ENCODE measurements at places on chromosomes 7 and 10.

DNA sequence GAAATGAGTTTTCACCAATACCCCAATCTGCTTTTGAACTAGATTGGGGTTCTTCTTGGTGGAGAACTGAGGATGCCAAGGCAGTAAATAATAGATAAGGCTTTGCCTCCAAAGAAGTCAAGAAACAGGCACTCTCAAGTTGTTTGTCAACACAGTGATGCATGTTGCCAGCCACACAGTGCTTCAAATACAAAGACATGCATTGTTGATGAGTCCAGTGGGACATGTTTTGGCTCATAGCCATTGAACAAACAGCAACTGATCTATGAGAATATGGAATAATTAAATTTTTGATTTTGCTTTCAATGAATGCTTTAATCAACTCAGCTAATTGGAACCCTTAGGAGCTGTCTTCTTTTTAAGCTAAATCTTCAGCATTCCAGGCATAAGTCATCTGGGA, 346.4 kb downstream of the THSD7A start:
- no peaks in the 10 kb centered on the region for H3K4me1 ChIP-seq
- no peak for DNase-seq
- no peak overlapping the region for H3K27ac ChIP-seq

GRCh38 chr7:92158660-92159575, 20.0 kb downstream of the LRRD1 start:
- no peaks in the 10 kb centered on the region for H3K36me3 ChIP-seq
- H3K4me3 ChIP-seq: no peak overlapping the region
- no peak for DNase-seq
- peaks cover 11% of the 10 kb centered on the region for H3K27me3 ChIP-seq

DNA sequence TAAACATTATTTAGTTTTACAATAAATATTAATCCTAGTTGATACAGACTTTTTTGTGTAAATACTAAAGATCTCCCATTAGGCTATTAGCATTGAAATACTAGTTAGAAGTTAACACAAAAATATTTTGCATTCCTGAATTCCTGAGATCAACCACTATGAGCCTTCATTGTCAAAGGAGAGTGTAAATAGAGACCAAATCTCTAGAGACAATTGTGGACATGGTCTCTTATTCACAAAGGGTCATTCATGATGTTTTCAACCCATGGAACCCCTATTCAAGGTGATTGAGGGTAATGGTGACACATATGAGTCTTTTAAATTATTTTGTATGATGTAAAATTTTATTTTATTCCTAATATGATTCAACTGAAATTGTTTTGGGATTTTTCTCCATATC, 1454.8 kb upstream of the LRRTM3 start:
- H3K27ac ChIP-seq: no peak overlapping the region
- DNase-seq: no peak
- no peaks in the 10 kb centered on the region for H3K36me3 ChIP-seq
- no peak overlapping the region for H3K4me3 ChIP-seq
- no peaks in the 10 kb centered on the region for H3K27me3 ChIP-seq

GRCh38 chr7:125563557-125563956, 633.9 kb upstream of the POT1 start:
- H3K27ac ChIP-seq: no peak overlapping the region
- DNase-seq: no peak
- H3K27me3 ChIP-seq: no peaks in the 10 kb centered on the region
- H3K36me3 ChIP-seq: no peaks in the 10 kb centered on the region
- no peaks in the 10 kb centered on the region for H3K4me1 ChIP-seq
- no peak overlapping the region for H3K4me3 ChIP-seq

DNA sequence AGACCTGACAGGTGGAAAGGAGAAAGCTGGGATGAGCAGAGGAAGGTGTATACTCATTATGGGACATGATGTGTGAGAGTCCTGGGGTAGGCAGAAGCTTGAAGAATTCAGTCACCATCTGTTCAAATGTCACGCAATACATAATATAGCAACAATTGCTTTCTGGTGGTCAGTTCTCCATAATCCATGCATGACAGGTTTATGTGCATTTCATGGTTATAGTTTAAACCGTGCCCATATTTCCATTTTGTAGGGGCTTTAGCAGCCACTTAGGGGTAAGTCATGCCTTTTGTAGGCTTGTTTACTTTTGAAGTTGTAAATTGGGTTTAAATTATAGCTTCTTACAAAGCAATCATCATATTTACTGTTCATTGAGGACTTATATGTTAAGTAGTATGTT, 158.8 kb downstream of the NXPH1 start:
- H3K4me1 ChIP-seq: no peaks in the 10 kb centered on the region
- no peaks in the 10 kb centered on the region for H3K27me3 ChIP-seq
- no peaks in the 10 kb centered on the region for H3K36me3 ChIP-seq
- no peak for DNase-seq

- DNase-seq: no peak
- H3K36me3 ChIP-seq: no peaks in the 10 kb centered on the region
- no peak overlapping the region for H3K27ac ChIP-seq
- H3K4me1 ChIP-seq: peaks cover 36% of the 10 kb centered on the region
Observed at GRCh38 chr7:39602351-39602750, 21.0 kb upstream of the RALA start.

GRCh38 chr10:44995914-44996669, 4.6 kb upstream of the ZNF22 start:
- peaks cover 5% of the 10 kb centered on the region for H3K36me3 ChIP-seq
- peaks cover 28% of the 10 kb centered on the region for H3K4me1 ChIP-seq
- DNase-seq: no peak

GRCh38 chr10:130015075-130015695, 51.1 kb upstream of the EBF3 start:
- no peak overlapping the region for H3K4me3 ChIP-seq
- no peaks in the 10 kb centered on the region for H3K36me3 ChIP-seq
- no peaks in the 10 kb centered on the region for H3K4me1 ChIP-seq
- H3K27me3 ChIP-seq: peaks cover 1% of the 10 kb centered on the region
- no peak for DNase-seq

GRCh38 chr10:19245889-19246752, 197.5 kb downstream of the MALRD1 start:
- no peaks in the 10 kb centered on the region for H3K4me1 ChIP-seq
- H3K27me3 ChIP-seq: no peaks in the 10 kb centered on the region
- no peaks in the 10 kb centered on the region for H3K36me3 ChIP-seq
- H3K27ac ChIP-seq: no peak overlapping the region
- H3K4me3 ChIP-seq: no peak overlapping the region
- no peak for DNase-seq

DNA sequence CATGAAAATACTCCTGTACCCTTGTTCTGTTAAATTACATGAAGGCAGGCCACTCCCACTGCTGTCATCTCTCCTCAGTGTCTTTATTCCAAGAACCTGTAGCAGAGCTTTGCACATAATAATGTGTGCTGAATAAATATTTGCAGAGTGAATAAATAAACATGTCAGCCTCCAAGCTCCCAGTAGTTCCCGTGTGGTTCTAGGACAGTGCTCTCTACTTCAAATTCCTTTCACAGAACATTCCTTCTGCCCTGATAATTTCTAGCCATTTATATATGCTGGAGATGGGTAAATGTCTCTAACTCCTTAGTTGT, 20.3 kb upstream of the HYAL4 start:
- DNase-seq: no peak
- H3K27me3 ChIP-seq: peaks cover 13% of the 10 kb centered on the region
- peak overlapping the region; percentile 7 for H3K27ac ChIP-seq
- peaks cover 21% of the 10 kb centered on the region for H3K4me1 ChIP-seq
- no peaks in the 10 kb centered on the region for H3K36me3 ChIP-seq
- H3K4me3 ChIP-seq: peak overlapping the region; percentile 48

- no peak overlapping the region for H3K27ac ChIP-seq
- peaks cover 39% of the 10 kb centered on the region for H3K27me3 ChIP-seq
Observed at GRCh38 chr10:58517081-58517480, 4.4 kb downstream of the BICC1 start.

DNA sequence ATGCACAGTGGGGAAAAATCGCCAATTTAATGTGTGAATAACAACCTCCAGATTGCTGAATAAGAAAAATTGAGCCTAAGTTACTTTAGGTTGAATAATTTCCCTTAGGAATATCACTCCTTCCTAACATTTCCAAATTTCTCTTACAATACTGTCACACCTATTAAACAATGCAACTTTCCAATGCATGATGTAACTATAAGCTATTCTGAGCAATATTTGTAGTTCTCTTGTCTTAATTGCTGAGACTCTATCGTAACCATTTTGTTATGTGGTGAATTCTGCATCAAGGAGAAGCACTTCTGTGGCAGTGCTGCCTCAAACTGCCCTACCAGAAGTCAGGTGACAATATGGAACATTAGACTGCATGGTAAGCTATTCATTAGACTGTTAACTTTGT, 386.7 kb upstream of the LRRN3 start:
- H3K4me1 ChIP-seq: no peaks in the 10 kb centered on the region
- H3K4me3 ChIP-seq: no peak overlapping the region
- no peaks in the 10 kb centered on the region for H3K27me3 ChIP-seq
- no peaks in the 10 kb centered on the region for H3K36me3 ChIP-seq
- no peak for DNase-seq

DNA sequence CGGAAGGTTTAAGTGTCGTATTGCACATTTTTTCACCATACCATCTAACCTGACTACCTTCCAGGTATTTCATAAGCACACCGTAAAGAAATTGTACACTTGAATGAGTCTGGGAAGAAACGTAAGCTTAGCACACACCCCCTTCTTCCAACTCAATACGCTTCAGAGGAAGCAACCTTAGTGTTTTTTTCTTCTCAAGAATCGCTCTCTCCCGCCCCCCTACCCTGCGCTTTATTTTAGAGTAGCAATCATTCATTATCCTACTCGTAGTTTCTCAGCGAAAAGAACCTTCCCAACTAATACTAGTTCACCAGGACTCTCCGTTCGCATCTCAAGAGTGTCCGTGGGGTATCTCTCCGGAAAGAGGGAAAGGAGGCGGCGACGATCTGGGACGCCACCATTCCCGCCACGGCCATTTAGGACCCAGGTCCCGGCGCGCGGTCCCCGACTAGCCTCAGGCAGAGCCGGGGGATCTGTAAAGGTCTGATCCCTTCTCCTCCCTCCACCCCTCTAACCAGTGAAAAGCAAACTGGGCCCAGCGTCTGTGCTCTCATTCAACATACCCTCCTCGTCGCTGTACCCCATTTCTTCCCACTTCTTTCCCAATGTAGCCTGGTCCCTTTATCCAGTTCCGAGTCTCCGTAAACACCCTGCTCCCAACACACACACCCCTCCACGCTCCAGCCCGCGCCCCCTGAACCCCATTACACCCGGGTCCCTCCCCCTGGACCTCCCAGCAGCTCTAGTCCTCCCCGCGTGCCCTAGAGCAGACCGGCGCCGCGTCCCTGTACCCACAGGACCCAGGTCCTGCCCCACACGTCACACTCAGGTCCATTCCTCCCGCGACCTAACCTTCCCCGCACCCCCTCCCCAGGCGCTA, 16.0 kb downstream of the MYOZ1 start:
- H3K27ac ChIP-seq: peak overlapping the region; percentile 99
- peak overlapping the region; percentile 95 for H3K4me3 ChIP-seq
- peaks cover 3% of the 10 kb centered on the region for H3K36me3 ChIP-seq
- DNase-seq: peak; percentile 23
- peaks cover 19% of the 10 kb centered on the region for H3K4me1 ChIP-seq

DNA sequence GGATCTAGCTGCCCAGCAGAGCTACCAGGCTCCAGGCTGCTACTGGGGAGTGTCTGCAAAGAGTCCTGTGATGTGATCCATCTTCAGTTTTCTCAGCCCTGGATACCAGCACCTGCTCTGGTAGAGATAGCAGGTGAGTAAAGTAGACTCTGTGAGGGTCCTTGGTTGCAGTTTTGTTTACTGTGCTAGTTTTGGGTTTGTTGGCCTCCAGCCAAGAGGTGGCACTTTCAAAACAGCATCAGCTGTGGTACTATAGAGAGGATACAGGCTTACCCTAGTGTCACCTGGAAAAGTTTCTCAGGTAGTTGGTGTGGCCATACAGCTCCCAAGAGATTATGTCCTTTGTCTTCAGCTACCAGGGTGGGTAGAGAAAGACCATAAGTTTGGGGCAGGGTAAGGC, 56.3 kb downstream of the MTERF1 start:
- H3K27ac ChIP-seq: no peak overlapping the region
- no peak for DNase-seq
- H3K4me1 ChIP-seq: no peaks in the 10 kb centered on the region
- H3K36me3 ChIP-seq: peaks cover 16% of the 10 kb centered on the region
- H3K4me3 ChIP-seq: no peak overlapping the region

GRCh38 chr7:95157381-95157780, 167.0 kb downstream of the PON1 start:
- no peaks in the 10 kb centered on the region for H3K27me3 ChIP-seq
- DNase-seq: no peak
- H3K36me3 ChIP-seq: no peaks in the 10 kb centered on the region
- no peak overlapping the region for H3K27ac ChIP-seq

- H3K4me1 ChIP-seq: peaks cover 3% of the 10 kb centered on the region
- H3K36me3 ChIP-seq: no peaks in the 10 kb centered on the region
- no peak overlapping the region for H3K4me3 ChIP-seq
- no peaks in the 10 kb centered on the region for H3K27me3 ChIP-seq
- H3K27ac ChIP-seq: no peak overlapping the region
- no peak for DNase-seq
Observed at GRCh38 chr10:2223548-2224320, 486.4 kb upstream of the ADARB2 start.

GRCh38 chr7:121275204-121275603, 53.6 kb upstream of the WNT16 start:
- no peak overlapping the region for H3K4me3 ChIP-seq
- DNase-seq: no peak
- peaks cover 1% of the 10 kb centered on the region for H3K36me3 ChIP-seq

DNA sequence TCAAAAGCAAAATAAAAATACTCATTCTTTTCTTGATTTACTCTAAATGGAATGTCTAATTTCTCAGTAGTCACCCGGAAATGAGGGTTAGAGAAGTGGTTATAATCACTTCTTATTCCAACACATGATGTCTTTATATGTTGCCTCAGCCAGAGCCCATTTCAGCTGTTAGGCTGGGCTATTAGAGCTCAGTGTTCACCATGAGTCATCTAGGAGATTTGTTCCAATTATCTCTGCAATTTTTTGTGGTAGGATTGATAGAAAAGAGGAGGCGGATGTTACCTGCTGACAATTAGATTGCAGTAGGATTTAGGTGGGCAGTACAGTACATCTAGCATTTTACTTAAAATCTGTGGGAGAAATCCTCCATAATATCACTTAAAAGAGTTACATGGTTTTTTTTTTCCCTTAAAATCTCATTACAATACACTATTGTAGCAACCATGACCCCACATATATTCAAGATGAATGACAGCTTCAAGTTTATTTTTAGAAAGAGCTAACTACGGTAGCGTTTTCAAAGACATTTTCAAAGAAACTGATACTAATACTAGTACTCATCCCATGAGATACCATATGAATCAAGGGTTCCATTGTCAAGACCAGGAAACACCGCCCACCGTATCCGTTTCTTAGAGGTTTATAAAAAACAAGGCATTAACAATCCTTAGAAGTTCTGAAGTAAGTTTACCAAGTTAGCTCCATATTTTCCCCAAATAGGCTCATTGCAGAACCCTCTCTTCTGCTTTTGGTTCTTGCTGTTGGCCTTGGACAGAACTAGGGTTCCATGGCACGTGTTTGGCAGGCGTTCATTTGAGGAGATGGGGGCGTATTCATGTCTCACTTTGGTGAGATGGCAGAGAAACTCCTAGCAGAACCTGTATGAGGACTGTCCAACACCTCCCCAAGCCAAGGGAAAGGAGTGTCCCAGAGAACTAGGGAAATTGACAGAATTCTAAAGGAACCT, 10.4 kb downstream of the CPA2 start:
- peak overlapping the region; percentile 79 for H3K27ac ChIP-seq
- H3K4me1 ChIP-seq: peaks cover 22% of the 10 kb centered on the region
- DNase-seq: peak; percentile 21
- no peaks in the 10 kb centered on the region for H3K36me3 ChIP-seq
- H3K4me3 ChIP-seq: peak overlapping the region; percentile 24
- H3K27me3 ChIP-seq: peaks cover 9% of the 10 kb centered on the region

- no peaks in the 10 kb centered on the region for H3K27me3 ChIP-seq
- peaks cover 14% of the 10 kb centered on the region for H3K36me3 ChIP-seq
- no peak for DNase-seq
- H3K4me3 ChIP-seq: no peak overlapping the region
- H3K27ac ChIP-seq: no peak overlapping the region
Observed at GRCh38 chr10:48322017-48322416, 15.5 kb downstream of the MAPK8 start.
